ENCODE measurements at places on chromosomes 11 and 22. TPM values are rescaled to one million over a fixed set of nuclear protein-coding genes. Genes with fewer than 3 reads are reported as not detected.

The UCP3 gene
- total RNA-seq, result 0.50 TPM

The SOX10 gene
- total RNA-seq, result not detected

The MFNG gene
- total RNA-seq, result not detected

The RIBC2 gene
- total RNA-seq, result 2.6 TPM

The OR8D1 gene
- total RNA-seq, result not detected

The TTLL1 gene
- 7.8 TPM for total RNA-seq

The ALX4 gene
- total RNA-seq, result 0.06 TPM

The NECTIN1 gene
- 6.6 TPM for total RNA-seq

The TRMT2A gene
- 45.5 TPM for total RNA-seq

The OVCH2 gene
- total RNA-seq, result not detected

The MSANTD2 gene
- total RNA-seq, result 5.3 TPM

The SERPIND1 gene
- 0.11 TPM for total RNA-seq

The OR6A2 gene
- not detected for total RNA-seq

DNA sequence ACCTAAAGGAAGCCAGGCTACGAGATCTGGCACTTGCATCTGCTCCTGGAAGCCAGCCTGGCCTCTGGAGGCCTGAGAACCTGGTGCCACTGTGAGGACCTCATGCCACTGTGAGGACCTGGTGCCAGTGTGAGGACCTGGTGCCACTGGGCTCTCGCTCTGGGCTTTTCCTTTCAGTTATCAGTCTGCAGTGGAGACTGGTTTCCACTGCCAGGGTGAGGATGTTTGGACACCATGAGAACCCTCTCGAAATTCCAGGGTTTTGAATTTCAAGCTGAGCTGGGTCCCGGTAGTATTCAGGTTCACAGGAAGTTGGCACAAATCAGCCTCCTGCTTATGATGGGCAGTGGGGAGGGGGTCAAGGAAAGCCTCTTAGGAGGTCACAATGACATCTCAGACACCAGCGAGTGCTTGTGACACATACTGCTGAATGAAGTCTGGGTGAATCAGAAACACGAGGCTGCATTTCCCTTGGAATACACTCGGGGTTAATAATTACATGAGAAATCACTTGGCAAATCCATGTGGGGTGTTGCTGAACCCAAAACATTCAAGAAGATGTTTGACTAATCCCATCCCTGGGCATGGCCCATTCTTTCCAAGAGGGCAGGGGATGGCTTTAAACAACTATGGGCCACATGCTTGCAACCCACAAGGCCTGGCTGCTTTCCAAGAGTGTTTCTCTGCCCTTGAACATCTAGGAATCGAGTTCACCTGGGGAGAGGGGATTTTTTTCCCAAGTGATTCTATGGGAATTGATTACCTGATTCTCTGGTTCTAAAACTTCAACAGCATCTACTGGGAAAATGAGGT is 60.2 kb downstream of the LINC01488 start:
- DNase-seq, result peak; percentile 56

DNA sequence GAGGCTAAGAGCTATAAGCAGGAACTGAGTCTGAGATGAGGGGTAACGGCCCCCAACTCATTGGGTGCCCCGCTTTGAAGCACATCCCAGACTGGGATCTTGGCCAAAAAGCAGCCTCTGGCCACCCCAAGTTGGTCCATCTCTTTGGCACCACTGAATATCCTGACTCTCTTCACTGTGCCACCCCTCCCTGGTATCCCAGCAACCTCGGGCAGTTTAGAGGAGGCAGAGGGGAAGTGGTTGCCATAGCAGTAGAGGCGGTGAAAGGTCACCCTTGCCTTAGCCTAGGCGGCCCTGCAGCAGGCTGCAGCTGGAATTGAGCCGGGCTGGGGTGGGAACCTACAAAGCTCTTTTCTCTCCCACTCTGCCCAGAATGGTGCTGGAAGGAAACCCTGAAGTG is 1.1 kb downstream of the PELI3 start:
- no peak for DNase-seq

GRCh38 chr11:61963016-61963281 is 4.5 kb downstream of the FTH1 start:
- DNase-seq, result no peak

- DNase-seq, result no peak
These were observed 951 bp upstream of the EHD1 start for GRCh38 chr11:64879244-64879900.

DNA sequence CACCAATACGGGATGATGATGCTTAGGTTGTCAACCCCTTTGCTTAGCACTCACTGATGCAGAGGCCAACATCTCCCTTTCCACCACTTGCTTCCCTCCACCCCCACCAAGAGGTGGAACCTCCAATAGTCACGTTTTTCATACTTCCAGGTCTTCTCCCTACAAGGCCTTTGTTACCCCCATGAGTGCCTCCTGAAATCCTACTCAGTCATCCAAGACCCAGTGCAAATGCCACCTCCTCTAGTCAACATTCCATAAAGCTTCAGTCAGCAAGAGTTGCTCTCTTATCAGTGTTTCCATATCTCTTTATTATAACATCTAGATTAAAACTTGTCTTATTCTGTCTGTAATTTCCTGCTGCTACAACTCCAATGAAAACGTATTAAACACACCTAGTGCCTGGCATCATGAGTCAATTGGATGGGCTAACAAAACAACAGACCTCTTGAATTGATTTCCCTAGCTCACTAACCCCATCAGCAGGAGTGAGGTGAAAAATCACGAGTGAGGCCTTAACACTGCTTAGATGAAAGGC is 370.7 kb upstream of the CCDC90B start:
- DNase-seq, result no peak

- no peak for DNase-seq
These were observed 55.8 kb upstream of the PAK1 start for GRCh38 chr11:77529685-77530084.

GRCh38 chr11:66727282-66728037 is 1.6 kb downstream of the SPTBN2 start:
- no peak for DNase-seq

DNA sequence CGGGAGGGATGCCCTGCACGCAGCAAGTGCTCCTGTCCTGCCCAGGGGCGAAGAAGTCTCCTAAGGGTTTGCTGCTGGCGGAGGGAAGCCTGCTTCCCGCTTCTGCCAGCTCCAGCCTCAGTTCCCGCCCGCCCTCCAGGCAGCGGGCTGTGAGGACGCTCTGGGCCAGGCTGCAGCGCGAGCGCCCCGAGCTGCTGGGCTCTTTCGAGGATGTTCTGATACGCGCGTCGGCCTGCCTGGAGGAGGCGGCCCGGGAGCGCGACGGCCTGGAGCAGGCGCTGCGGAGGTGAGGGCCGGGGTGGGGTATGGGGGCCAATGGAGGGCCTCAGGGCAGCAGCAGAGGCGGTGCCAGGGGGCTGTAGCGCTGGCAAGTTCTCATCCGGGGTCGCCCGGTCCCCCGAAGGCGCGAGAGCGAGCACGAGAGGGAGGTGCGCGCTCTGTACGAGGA is 2.2 kb downstream of the CRACR2B start:
- no peak for DNase-seq

DNA sequence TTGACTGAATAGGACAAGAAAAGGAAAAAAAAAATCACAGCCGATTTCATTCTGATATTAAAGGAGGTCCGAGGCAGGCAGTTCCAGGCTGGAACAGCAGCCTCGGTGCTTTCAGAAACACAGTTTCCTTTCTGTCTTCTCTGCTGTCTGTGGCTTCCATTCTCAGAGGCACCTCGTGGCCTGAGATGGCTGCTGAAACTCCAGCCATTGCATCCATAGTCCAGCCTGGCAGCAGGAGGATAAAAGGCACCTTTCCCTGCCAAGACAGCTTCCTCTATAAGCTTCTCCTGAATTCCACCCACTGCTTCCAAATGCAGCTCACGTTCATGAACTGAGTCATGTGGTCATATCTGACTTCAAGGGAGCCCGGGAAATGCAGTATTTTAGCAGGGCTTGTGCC is 390.5 kb downstream of the TBC1D22A start:
- DNase-seq, result no peak

GRCh38 chr11:65448074-65448417 is 25.4 kb downstream of the NEAT1 start:
- DNase-seq, result no peak

DNA sequence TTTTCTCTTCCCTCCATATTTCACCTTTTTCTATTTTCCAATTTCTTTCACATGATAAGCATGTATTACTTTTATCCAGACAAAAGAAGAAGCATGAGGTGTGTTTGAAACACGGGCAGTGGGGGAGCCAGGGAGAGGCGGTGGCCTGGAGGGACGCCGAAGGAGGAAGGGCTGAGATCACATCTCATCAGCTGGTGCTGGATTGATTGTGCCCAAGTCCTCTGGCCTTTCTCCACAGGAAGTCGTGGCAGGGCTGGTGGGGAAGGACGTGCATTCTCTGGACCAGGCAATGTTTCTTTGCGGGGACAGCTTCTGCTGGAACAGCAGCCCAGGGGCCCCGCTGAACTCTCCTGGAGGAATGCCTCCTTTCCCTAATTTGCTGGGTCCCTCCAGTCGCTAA is 82.9 kb downstream of the MIAT start:
- no peak for DNase-seq

GRCh38 chr22:27526901-27527300 is 274.7 kb downstream of the MN1 start:
- DNase-seq, result no peak

GRCh38 chr11:114604886-114605285 is 9.3 kb upstream of the NXPE4 start:
- no peak for DNase-seq

GRCh38 chr11:75678620-75679259 is 9.9 kb upstream of the MAP6 start:
- DNase-seq, result no peak

GRCh38 chr11:115241899-115242298 is 262.3 kb downstream of the CADM1 start:
- DNase-seq, result no peak

DNA sequence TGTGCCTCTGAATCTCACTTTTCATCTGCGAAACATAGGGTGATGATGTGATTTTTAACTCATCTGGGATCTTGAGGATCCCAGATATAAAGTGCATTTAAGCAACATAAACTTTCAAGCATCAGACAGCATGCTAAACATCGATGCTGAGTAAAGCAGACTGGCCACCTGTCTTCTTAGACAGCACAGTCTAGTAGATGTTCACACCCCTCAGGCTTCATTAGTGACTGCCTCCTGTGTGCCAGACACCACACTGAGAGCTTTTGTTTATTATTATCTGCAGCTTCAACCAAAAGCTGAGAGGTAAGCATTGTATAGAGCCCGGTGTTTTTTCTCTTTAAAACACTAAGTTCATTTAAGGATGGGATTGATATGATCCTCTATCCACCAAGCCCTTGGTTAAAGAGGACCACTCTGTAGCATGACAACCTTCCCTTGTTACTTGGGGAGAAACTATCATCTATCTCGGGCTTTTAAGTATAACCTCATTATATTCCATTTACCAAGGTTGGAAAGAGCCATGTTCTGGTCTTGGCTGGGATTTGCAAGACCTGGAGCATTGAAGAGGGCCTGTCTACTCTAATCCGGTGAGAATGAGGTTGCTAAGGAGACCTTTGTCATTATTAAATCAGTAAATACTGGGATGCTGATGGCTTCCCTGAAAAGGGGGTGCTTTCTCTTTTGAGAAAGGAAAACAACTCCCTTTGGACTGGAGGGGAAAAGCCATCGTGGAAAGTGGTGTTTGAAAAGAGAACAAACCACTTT is 114.2 kb upstream of the SEZ6L start:
- no peak for DNase-seq

- DNase-seq, result no peak
These were observed 14.5 kb downstream of the LRP4 start for GRCh38 chr11:46903846-46904245.

- DNase-seq, result no peak
These were observed 25.4 kb downstream of the PATL1 start for GRCh38 chr11:59643390-59643789.

DNA sequence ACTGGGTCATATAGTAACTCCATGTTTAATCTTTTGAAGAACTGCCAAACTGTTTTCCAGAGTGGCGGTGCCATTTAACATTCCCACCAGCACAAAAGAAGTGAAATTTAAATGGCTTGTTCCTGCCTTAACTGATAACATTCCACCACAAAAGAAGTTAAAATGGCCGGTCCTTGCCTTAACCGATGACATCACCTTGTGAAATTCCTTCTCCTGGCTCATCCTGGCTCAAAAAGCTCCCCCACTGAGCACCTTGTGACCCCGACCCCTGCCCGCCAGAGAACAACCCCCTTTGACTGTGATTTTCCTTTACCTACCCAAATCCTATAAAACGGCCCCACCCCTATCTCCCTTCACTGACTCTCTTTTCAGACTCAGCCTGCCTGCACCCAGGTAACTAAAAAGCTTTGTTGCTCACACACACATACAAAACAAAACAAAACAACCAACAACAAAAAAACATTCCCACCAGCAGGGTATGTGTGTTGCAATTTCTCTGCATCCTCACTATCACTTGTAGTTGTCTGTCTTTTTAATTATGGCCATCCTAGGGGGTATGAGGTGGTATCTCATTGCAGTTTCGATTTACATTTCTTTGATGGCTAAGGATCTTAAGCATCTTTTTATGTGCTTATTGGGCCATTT is 109.0 kb downstream of the FAR1 start:
- no peak for DNase-seq

DNA sequence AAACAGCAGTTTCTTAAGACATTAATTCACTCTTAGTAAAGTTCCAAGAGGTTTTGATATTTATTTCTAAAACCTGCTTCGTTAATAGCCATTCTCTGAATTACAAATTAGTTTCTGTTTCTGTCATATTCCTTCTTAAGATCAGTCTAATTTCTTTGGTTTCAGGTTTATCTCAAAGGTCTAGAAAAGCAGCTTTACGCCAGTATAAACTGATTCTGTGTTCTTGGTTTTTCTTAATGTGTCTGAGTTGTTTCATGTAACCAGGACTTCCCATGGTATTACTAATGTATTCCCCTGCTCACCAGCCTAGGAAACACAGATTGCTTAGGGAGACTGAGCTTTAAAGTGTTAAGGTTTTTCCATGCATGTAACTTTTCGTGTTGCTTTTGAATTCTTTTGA is 6.8 kb upstream of the ACY3 start:
- no peak for DNase-seq

DNA sequence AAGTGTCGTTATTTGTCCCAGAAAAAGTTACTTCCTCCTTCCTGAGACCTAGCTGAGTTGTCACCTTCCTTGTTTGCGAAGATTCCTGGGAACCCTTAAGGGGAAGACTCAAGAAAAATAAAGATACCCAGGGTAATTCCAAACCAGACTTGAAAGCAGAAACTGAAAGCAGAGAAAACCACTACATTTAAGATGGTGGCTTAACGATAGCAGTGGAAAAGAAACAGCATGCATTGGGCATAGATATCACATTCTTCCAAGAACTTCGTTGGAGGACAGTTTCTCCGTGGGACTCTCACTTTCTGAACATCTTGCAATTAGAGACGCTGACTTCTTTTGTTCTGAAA is 89.1 kb downstream of the FAM76B start:
- no peak for DNase-seq

- no peak for DNase-seq
These were observed 2.2 kb downstream of the IFITM5 start for GRCh38 chr11:297051-297585.
